ENCODE measurements at places on chromosomes 6 and 20. TPM values are rescaled to one million over a fixed set of nuclear protein-coding genes. Genes with fewer than 3 reads are reported as not detected.

BTN1A1 gene
- total RNA-seq, result 0.16 TPM

GRCh38 chr6:91744566-91744965 lies 1157.7 kb upstream of the MAP3K7 start:
- no peak for DNase-seq

GRCh38 chr20:1394686-1395085 lies 1.8 kb upstream of the FKBP1A start:
- no peak for DNase-seq

DNA sequence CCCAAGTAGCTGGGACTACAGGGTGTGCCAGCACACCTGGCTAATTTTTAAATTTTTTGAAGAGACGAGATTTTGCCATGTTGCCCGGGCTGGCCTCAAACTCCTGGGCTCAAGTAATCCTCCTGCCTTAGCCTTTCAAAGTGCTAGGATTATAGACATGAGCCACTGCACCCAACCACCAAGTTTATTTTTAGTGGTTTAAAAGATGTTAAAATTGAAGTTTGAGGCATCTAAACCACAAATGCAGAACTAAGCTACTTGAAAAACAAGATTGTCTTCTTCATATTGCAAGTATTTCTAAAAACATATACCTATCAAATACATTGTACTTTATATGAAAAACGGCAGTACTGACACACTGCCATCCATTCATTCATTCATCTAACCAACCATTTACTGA lies 31.6 kb downstream of the WASF1 start:
- no peak for DNase-seq

DNA sequence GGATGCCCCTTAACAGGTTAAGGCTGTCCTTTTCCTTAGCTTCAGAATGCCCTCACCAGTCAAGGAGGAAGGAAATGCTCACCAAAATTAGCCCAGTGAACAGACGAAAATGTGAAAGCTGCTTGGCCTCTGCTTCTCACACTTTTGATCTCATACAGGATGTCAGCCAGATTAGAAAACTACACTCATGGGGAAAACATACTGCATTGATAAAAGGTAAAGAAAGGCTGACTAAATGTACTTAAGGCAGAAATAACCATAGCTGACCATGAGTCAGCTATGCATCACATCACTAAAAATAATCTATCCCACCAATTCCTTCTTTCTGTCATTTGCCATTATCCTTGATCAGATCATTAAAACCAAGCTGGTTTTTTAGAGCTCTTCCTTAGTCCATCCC lies 198.4 kb upstream of the TENT5A start:
- no peak for DNase-seq

GRCh38 chr6:91659891-91660290 lies 1073.0 kb upstream of the MAP3K7 start:
- no peak for DNase-seq

RBPJL gene
- not detected for total RNA-seq

- DNase-seq, result no peak
Observed at GRCh38 chr20:60628749-60629148, 623.3 kb upstream of the CDH4 start.

- peak; percentile 64 for DNase-seq
Observed at GRCh38 chr6:29011276-29011734, 6.2 kb upstream of the ZNF311 start.
